ENCODE measurements at places on chromosomes 16 and 17. TPM values are rescaled to one million over a fixed set of nuclear protein-coding genes. Genes with fewer than 3 reads are reported as not detected.

GRCh38 chr17:77471984-77472461 lies 331.3 kb downstream of the SEC14L1 start:
- DNase-seq, result no peak

The IGF2BP1 gene
- total RNA-seq, result 109 TPM

DNA sequence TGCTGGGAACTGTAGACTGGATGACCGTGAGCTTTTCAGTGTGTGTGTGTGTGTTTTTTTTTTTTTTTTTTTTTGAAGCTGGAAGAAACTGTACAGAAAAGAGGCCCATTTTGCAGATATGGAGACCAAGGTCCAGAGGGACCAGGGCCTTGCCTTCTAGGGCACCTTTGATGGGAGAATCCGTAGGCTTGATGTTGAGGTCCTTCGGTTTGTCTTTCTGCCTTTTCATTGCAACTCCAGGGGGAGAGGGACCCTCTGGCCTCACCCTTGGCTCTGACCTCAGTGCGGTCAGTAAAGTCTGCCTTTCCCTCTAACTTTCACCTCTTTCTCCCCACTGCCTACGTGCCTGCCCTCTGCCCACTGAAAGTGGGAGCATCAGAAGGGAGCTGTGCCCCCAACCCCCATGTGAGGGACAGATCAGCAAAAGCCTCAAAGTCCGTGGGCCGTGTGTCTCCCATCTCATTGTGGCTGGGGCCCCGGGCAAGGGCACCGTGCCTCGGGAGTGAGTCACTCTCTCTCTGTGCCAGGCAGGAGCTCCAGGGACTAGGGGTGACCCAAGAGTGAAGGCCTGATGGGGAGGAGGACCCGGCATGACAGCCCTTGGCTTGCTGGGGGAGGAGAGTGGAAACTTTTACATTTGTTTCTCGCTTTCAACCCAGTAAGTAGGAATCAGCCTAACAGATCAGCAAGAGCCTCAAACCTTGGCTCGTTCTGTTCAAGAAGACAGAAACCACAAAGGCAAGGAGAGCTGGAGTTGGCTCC lies 123.6 kb downstream of the CMIP start:
- no peak for DNase-seq

The EFCAB13 gene
- total RNA-seq, result 7.1 TPM

DNA sequence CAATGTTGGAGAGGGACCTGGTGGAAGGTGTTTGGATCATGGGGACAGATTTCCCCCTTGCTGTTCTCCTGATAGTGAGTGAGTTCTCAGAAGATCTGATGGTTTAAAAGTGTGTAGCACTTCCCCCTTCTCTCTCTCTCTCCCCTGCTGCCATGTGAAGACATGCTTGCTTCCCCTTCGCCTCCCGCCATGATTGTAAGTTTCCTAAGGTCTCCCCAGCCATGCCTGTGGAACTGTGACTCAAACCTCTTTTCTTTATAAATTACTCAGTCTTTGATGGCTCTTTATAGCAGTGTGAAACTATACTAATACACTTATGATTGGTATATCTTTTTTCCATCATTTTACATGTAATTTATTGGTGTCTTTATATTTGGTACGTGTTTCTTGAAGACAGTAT lies 13.4 kb downstream of the ADGRG5 start:
- no peak for DNase-seq

- DNase-seq, result no peak
These were observed 3.6 kb downstream of the RSKR start for GRCh38 chr17:28610376-28610775.

The GJC1 gene
- total RNA-seq, result 89.4 TPM

The ACTG1 gene
- 4,502 TPM for total RNA-seq

- DNase-seq, result no peak
These were observed 9.3 kb downstream of the SSTR2 start for GRCh38 chr17:73174126-73174525.

The IGFBP4 gene
- total RNA-seq, result 27.1 TPM

- no peak for DNase-seq
These were observed 44.1 kb downstream of the ABCC1 start for GRCh38 chr16:15993541-15993940.

The CALCOCO2 gene
- 282 TPM for total RNA-seq

The KRTAP1-1 gene
- not detected for total RNA-seq

- DNase-seq, result no peak
These were observed 3.1 kb downstream of the MT1E start for GRCh38 chr16:56628486-56629350.

The NTN3 gene
- 3.2 TPM for total RNA-seq

The TMEM235 gene
- not detected for total RNA-seq

The KRTAP9-2 gene
- not detected for total RNA-seq

DNA sequence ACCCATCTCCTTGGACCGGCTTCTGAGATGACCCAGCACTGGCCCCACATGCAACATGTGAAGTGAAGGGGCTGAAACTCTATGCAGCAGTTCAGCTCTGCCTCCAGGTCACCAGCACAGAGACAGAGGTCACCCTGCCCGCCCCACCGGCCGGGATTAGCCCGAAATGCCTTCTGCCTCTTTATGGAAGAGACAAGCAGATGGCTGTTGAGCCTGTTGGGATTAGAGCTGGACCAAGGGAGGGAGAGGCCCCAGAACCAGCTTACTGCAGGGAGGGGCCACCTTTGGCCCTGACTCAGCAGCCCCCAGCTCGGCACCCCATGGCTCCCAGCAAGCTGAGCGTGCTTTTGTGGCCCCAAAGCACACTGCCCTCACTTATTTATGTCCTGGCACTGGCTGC lies 5.7 kb downstream of the AIPL1 start:
- no peak for DNase-seq

- DNase-seq, result no peak
These were observed 10.2 kb upstream of the FOXF1 start for GRCh38 chr16:86499889-86500707.

The STAC2 gene
- 0.08 TPM for total RNA-seq

The NLRC5 gene
- 8.8 TPM for total RNA-seq

Measured in Panc1 (cell line).